ENCODE measurements at places on chromosomes 16 and 17. TPM values are rescaled to one million over a fixed set of nuclear protein-coding genes. Genes with fewer than 3 reads are reported as not detected.

Gene TEX19
- not detected for total RNA-seq

Gene MYL4
- not detected for total RNA-seq

Gene GRB7
- 0.84 TPM for total RNA-seq

Gene ALDOC
- total RNA-seq, result 62.4 TPM

Gene ABCA10
- total RNA-seq, result under 0.01 TPM
